Stomach (tissue), 19 donors: ENCODE measurements at places on chromosomes 2 and 18. TPM values are rescaled to one million over a fixed set of nuclear protein-coding genes. Genes with fewer than 3 reads are reported as not detected.

DNA sequence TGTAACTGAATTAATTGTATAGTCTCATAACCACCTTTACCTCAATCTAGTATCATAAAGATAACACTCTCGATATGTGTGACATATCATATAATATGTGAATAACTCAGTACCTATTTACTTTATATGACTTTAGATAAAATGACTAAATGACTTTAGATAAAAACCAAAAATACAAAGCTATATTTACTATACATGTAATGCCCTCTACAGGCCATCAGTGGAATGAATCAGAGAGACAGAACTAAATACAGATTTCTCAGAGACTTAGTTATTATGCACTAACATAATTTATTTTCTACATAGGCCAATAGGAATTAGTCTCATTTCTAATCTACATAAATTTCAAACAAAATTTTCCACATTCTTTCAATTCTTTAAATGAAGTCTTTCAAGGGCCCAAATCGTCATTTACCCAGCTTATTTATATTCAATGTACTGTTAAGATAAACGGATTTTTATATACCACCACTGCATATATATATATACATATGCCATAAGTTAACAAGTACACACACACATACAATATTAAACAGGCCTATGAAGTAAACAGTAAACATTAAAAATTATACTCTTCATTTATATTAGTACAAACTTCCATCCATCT lies 219.9 kb downstream of the EXOC6B start:
- peak; percentile 21 for DNase-seq

TUBB8B gene
- total RNA-seq, result not detected

DNA sequence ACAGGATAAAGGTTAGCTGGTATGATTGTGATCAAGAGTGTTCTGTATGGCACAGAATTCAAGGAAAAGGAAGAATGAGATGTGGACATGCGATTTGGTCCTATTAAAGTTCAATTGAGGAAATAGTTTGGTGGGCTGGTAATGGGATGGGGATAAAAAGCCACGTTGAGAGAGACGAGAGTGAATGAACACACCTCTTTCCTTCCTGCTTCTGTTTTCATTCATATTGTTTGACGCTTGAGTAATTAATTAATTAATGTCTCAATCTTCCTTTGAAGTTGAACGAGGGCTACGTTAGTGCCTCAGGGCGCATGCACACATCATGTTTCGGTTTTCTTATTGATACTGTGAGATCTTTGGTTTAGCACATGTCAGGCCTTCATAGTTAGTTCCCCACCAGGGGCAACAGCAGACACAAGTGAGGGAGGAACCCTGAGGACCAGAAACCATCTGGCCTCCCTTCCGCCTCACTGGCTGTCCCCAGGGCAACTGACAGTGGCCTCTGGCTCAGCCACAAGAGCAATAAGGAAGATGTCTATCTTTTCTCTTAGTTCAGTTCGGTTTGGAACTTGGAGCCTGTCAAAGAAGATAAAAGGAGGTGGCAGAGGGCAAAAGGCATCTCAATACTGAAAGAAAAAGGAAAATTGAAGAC lies 116.0 kb downstream of the LIPG start:
- no peak for DNase-seq

DNA sequence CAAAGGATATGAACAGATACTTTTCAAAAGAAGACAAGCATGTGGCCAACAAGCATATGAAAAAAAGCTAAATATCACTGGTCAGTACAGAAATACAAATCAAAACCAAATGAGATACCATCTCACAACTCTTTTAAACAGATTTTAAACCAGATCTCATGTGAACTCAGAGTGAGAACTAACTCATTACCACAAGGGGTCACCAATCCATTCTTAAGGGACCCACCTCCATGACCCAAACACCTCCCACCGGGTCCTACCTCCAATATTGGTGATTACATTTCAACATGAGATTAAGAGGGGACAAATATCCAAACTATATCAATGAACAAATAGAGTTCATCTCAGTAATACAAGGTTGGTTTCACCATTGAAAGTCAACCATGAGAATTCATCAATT lies 319.8 kb upstream of the GULP1 start:
- DNase-seq, result no peak

- DNase-seq, result no peak
These were observed 155.2 kb downstream of the PXDN start for GRCh38 chr2:1588978-1589621.

C2orf66 gene
- total RNA-seq, result not detected

DPP10 gene
- total RNA-seq, result 2.0 TPM

- no peak for DNase-seq
These were observed 73.5 kb downstream of the GULP1 start for GRCh38 chr2:188365058-188365641.

GRCh38 chr18:62425465-62426190 lies 97.2 kb upstream of the ZCCHC2 start:
- peak; percentile 96 for DNase-seq

SLC30A3 gene
- not detected for total RNA-seq

GRCh38 chr2:9705196-9705595 lies 74.4 kb upstream of the YWHAQ start:
- DNase-seq, result no peak

DNA sequence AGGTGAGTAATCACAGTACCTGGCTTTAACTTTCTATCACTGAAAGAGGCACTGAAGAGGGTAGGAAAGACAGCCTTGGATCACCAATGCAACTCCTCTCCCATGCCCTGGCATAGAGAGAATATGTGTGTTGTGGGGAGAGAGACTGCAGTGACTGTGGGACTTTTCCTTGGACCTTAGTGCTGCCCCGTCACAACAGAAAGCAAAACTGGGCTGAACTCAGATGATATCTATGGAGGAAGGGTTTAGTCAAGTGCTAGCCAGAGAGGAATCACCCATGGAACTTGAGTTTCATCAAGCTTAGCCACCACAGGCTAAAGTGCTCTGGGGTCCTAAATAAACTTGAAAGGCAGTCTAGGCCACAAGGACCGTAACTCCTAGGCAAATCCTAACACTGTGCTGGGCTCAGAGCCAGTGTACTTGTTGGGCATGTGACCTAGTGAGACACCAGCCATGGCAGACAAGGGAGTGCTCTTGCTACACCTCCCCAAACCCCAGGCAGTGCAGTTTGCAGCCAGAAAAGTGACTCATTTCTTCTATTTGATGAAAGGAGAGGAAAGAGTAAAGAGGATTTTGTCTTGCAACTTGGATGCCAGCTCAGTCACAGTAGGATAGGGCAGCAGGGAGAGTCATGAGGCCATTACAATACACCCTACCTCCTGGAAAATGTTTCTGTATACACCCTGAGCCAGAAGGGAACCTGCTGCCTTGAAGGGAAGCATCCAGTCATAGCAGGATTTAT lies 105.8 kb upstream of the SPOPL start:
- no peak for DNase-seq

DNA sequence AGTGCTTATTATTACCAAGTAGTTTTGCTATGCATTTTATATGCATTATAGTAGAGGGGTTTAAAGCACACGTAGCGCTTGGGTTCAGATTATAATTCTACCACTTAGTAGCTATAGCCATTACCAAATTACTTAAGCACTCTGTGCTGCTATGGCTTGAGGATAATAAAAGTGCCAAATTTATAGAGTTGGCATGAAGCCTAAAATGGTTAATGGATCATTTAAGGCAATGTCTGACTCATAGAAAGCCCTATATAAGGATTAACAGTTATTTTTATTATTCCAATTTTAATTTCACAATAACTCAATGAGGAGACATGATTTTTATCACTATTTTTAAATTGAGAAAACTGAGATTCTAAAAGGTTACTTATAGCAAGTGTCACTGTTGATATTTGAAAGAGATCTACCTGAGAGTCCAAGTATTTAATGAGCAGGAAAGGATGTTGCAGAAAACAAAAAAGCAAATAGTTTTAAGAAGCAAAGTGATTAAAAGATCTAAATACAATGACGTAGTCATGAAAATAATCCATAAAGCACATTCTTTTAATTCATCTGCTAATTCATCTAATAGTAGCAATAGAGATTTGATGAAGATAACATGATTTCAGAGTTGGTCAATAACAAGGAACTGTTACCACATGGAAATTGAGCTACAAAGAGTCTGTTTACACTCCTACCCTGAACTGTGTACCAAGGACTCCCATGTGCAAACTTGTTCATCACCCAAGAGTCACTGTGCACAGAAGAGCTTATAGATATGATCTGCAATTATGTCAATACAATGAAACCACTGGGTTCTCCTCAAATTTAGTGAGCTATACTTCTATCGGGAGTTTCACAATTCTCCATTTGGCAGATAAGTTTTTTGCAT lies 78.8 kb upstream of the DTNA start:
- DNase-seq, result no peak

DNA sequence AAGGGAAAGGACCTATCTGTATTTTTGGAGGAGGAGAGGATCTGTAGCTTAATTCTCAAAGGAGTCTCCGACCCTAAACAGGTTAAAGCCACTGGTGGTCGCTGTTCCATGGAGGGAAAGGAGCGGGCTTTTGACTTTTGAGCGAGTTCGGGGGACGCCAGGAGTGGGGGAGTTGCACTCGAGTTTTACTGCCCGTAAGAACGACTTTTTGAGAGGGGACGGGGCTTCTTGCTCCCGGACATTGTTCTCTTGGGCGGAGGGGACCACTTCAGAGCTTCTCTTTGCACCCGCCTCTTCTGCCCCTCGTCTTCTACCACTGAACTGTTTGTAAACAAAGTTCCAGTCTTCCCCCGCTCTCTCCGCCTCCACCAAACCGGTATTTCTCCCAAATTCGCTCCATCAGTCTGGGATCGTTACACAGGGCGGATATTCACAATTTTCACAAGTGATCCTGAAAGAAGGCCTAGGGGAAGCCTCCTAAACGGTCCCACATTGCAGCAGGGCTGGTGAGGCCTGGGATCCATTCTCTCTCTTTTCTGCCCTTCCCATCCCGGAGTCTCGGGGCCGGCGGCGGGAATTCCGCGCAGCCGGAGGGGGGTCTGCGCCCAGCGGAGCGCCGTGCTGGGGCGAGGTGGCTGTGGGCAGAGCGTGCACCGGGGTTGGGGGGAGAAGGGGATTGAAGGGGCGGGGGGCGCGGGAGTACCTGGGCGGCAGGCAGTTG lies 6.6 kb downstream of the DLX2 start:
- no peak for DNase-seq

DNA sequence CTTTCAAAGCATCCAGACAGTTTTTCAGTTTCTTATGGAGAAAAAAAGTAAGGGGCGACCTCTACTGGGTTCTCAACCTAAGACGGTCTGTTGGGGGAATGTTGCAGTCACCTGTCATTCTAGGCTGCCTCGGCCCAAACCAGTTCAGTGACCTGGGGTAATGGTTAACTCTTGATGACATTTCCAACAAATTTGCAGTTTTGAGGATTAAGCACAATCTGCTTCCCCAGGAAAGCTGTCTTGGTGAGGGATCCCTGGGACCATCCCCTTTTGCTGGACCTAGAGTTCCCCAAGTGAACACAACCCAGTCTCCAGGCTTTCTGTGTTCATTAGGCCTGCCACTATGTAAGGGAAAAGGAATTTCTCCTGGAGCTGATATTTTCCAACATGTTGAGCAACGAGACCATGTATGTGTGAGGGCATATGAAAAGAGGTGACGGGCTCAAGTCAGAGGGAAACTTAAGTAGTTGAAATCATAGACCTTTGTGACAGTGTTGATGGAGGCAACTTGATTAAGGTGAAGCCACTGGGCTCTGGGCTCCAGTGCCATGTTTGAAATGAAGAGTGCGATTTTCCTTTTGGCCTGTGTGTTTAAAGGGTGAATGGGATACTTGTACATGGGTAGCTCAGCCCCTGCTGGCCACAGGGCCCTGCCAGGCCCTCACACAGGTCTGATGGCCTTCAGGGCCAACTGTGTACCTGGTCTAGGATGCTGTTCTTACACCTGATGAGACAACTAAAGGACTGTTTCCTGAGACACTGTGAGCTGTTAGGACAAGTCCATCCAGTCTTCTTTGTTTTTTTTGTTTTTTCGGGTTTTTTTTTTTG lies 27.0 kb downstream of the FOSL2 start:
- DNase-seq, result peak; percentile 49

GRCh38 chr18:4986066-4986465 lies 211.0 kb downstream of the AKAIN1 start:
- DNase-seq, result no peak

DNA sequence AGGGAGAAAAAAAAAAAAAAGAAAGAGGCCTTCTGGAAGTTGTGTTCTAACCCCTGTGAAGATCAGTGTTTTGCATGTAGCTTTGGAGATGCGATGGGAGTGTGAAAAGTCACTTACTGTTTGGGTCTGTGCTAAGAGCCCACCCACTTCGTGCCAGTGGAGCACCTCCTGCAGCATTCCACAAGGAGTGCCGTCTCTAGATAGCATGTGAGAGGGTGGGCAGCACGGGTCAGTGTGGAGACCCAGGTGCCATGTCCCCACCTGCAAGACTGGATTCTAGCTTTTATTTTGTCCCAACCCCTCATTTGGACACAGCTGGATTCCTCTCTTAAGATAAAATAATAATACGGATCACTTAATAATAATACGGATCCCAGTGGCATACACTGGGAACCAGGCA lies 12.5 kb upstream of the TMEM185B start:
- DNase-seq, result peak; percentile 10

- peak; percentile 12 for DNase-seq
These were observed 866 bp downstream of the CWC22 start for GRCh38 chr2:180006231-180006630.

GRCh38 chr2:58939388-58939787 lies 698.3 kb upstream of the FANCL start:
- no peak for DNase-seq

FBXO15 gene
- not detected for total RNA-seq

- peak; percentile 87 for DNase-seq
These were observed at the start of gene CCDC178 for GRCh38 chr18:33440060-33441043. CCDC178 (minus strand) TSS chr18:33440721; CDS start chr18:33412088, 28,633 bp downstream.

- no peak for DNase-seq
These were observed 180.3 kb downstream of the ANKRD44 start for GRCh38 chr2:197130318-197130717.

DNA sequence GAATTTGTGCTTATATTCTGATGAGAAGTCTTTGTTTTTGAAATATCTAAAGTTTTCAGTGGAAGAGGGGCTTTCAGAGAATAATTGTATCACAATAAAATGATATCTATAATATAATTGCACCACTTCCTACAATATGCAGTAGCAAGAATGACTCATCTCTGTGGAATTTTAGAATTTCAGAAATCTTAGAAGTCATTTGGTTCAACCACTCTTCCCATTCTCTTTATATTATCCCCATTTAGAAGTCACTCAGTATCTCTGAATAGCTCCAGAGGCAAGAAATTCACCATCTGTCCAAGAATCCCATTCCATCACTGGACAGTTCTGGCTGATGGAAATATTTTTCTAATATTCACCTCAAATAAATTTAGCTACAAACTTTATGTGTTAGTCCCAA lies 59.3 kb upstream of the CCDC68 start:
- DNase-seq, result no peak

DNA sequence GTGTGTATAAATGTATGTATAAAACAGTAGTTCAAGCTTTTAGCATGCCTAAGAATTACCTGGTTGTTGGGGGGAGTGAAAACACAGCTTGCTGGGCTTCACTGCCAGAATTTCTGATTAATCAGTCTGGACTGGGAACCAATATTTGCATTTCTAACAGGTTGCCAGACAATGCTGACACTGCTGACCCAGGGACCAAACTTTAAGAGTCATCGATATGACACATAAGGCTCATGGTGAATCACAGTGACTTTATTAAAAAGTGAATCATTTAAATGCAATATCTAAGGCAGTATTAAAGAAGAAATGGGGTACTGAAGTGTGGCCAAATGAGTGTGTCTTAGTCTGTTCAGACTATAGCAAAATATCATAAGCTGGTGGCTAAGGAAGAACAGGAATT lies 195.9 kb upstream of the DTNA start:
- DNase-seq, result no peak

GRCh38 chr2:939936-940601 lies 10.6 kb upstream of the SNTG2 start:
- no peak for DNase-seq

EML6 gene
- total RNA-seq, result 1.8 TPM

TLX2 gene
- total RNA-seq, result not detected
